ENCODE measurements at places on chromosomes 6 and 20.

DNA sequence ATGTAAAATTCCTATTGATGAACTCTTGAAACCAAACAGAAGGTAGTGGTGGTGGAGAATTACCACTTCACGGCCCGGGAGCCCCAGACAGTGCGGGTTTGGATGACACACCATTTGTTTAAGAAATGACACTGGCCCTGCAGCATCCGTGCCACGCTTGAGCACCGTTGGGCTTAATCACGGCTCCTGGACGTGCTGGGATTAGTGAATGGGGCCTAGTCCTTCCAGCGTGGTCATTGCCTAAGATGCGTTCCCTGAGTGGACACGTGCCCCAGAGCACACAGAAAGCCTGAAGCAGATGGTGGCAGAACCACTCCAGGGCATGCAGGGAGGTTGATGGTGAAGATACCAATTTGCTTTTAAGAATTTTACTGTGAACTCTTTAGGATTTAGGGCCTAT, 14.5 kb downstream of the STX16 start:
- DNase-seq = no peak

DNA sequence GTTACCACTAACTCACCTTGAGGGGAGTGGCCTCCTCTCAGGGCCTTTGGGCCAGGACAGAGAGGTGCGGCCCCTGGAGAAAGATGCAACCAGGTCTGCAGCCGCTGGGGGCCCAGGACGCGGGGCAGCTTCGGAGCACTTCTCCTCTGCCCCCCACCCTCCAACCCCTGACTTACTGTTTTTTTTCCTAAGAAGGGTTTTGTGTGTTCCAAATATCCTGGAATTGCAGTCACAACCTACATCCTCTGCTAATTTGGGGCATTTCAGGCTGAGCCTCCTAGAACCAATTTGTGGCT, 1.7 kb downstream of the LINC00237 start:
- no peak for DNase-seq

DNA sequence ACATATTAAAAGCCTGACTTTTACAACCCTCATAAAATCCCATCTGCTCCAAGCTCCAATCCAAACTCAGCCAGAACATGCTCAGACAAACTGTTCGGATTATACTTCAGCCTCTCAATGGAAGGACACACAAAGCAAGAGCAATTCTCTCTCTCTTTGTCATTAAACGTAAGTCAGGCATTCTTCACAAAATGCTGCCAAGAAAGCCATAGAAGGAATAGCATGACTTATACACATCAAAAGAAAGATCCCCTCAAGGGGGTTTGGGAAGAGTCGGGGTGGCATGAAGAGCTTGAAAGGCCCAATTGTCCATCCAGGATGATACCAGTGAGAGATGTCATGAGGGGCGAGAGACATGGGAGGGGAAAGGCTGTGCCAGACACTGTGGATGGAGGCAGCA, 268.9 kb downstream of the PREX1 start:
- no peak for DNase-seq

GRCh38 chr20:10609276-10609675, 64.5 kb downstream of the JAG1 start:
- no peak for DNase-seq

DNA sequence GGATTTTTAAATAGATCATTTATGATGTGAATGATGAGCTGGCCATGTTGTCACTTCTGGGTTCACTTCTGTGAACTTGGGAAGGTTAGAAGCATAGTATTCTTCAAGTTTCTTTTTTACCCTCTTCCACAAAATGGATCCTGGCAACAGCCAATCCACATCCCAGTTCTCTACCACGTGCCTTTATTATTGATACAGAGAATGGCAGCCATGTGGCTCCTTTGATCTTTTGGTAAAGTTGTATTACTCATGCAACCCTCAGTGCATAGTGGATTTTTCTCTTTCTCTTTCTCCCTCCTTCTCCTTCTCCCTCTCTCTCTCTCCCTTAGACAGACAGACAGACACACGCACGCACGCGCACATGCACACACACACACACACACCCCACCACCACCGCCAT, 50.0 kb downstream of the SYNDIG1 start:
- DNase-seq = no peak

GRCh38 chr6:129440691-129441090, 269.3 kb downstream of the ARHGAP18 start:
- DNase-seq = no peak

GRCh38 chr20:45589725-45590124, 10.6 kb upstream of the WFDC8 start:
- DNase-seq = no peak

GRCh38 chr6:163513570-163514166, 99.2 kb downstream of the QKI start:
- no peak for DNase-seq

- no peak for DNase-seq
These were observed 16.2 kb upstream of the MRPS18A start for GRCh38 chr6:43703512-43704429.

GRCh38 chr6:146593986-146594385, 4.8 kb upstream of the ADGB start:
- no peak for DNase-seq

DNA sequence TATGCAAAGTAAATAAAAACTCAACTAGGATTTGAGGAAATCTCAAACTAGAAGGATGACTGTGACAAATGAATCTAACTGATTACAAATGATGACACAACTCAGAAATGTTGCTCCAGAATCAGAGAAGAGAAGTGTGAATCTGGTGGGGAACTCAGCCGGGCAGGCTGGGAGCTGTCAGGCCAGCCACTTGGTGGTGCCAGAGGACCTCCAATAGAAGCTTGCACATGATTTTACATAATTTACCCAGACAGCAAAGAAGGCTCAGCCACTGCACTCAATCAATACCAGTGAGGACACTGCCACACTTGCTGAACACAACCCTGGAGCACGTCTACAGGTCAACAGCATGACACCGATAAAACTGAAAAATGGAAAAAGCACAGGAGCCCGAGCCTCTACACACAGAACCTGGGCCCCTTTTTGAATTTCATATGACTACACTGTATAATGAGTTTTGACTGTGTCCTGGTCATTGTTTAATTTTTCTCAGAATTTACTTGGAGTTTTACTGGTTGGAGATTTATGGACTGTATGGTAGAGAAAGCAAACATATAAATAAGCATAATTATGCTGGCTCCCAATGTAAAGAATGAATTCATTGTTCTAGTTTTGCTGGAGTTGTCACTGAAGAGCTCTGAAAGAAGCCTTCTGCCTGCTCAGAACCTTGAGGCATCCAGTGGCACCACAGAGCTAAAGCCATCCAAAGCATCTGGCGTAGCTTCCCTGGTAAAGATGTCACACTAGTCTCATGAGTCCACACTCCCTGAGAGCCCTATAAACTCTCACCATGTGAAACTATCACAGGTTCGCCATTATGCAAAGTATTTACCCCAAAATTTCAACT, 296.5 kb downstream of the THBS2 start:
- DNase-seq = no peak

GRCh38 chr6:132568611-132569010, 1.5 kb upstream of the TAAR6 start:
- no peak for DNase-seq

DNA sequence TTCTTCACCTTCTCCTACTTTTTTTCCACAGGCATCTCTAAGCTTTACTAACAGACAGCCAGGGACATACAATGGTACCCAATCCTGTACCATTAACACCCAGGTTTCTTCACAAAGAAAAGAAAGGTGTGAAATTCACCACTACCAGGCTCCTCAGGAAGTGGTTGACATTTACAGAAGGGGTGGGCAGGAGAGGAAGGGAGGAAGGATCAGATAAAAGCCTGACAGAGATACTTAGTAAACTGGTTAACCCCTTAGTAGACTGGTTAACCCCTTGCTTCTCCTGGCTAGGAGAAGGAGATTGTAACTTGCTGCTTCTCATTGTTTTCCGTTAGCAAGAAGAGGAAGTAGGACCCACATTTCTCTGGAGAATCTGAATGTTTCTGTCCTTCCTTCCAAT, 7.2 kb downstream of the SAMD3 start:
- peak; percentile 20 for DNase-seq

DNA sequence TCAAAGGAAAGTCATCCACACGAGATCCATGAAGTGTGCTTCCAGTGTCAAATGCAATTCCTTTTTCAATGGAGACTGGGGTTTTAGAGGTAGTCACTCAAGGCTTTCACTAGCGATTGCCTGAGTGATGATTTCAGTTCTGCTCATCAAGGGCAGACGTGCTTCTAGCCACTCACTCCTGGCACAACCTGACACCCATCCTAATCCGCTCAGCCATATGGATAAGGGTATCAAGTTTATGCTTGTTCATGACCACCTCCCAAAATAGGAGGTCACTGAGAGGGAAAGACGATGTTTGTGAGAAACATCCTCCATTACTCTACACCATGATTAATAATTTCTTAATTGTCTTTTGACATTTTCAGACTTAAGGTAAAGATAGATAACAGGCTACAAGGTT, 91.3 kb upstream of the HEY2 start:
- no peak for DNase-seq

DNA sequence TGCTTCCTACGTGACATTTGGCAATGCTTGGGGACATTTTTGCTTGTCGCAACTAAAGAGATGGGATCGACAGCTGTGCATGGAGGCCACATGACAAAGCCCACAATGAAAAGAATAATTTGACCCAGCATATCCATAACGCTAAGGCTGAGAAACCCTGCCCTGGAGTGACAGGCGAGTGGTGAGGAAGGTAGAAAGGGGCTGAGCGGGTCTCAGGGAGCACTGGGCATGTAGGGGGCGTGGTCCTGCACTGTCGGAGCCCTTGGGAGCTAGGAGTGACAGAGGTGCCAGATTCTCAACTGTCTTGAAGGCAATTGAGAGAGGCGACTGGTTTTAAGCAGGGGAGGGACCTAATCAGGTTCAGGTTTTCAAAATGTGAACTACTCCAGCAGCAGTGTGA, 13.6 kb downstream of the GGTLC1 start:
- DNase-seq = no peak

DNA sequence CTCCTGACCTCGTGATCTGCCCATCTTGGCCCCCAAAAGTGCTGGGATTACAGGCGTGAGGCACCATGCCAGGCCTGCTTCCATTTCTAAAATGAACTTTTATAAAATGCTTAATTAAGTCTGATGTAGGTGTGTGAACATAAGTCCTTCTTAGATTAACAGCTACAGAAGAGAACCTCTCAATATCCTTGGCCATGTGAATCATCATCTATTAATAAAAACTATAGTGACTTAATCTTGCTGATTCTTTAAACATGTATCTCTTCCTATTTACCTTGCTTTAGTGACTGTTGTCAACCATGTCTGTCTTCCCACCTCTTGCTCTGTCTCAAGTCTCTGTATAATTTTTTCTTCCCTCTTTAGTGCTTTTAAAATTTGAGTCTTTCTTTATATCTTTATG, 127.1 kb downstream of the JARID2 start:
- DNase-seq = no peak

- no peak for DNase-seq
These were observed 292.9 kb downstream of the PHACTR1 start for GRCh38 chr6:13009461-13009860.

DNA sequence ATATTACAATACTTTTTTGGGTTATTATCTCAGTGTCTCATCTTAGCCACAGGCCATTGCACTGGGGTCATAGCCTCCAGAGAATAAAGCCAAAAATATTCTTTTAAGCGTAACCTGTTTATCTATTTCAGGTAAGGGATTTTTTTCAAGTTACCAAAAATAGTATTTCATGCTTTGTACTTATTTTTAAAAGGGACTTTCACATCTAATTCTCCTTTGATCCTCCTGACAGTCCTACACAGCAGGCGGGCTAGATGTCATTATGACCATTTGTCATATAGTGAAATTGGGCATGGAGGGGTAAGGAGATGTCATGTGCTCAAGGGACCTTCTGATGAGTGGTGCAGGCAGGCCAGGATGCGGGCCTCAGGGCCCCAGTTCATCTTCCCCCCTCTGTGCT, 68.9 kb downstream of the TBC1D7 start:
- DNase-seq = no peak

DNA sequence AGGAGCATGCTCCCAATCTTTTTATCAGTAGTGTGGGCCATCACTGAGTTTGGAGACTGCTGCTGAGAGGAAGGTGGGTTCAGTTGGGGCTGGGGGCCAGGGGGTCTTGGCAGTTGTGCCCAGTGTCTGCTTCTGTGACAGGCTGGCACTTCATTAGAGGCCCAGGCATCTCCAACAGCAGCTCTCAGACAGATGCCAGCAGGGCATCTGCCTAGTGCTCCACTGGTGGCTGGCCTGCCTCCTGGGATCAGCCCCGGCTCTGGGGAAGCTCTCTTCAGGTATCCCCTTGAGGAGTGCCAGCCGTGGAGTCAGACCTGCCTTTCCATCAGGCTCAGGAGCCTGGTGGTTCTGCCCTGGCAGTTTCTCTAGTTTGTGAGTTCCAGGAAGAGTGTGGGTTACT, 77.3 kb downstream of the DTD1 start:
- DNase-seq = no peak

GRCh38 chr6:318243-318890, 26.1 kb downstream of the DUSP22 start:
- DNase-seq = no peak

DNA sequence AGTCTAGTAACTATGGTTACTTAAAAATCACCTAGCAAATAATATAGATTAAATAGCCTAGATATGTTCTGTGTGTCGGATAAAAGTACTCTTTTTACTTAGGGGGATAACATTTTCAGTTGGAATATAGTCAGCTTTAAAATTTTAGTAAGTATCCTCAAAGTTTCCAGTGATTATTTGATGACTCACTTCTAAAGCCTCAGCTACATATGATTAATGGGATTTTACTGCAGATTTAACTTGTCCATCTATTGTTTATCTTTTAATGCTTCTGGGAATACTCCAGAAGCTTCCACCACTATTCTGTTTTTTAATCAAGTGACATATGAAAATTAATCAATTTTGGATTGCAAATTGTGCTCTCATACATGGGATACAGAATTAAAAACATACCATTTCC, 8.7 kb upstream of the TENT5A start:
- no peak for DNase-seq

DNA sequence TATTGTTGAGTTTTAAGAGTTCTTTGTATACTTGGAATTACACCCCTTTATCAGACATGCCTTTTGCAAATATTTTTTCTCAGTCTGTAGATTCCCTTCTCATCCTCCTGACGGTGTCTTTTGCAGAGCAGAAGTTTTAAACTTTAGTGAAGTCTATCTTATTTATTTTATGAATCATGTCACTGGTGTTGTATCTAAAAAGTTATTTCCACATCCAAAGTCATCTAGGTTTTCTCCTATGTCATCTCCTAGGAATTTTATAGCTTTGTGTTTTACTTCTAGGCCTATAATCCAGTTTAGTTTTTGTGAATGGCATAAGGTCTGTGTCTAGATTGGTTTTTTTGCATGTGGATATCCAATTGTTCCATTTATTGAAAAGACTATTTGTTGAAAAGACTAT, 271.3 kb downstream of the KIF16B start:
- DNase-seq = no peak

GRCh38 chr6:89596056-89596455, 42.5 kb downstream of the LYRM2 start:
- no peak for DNase-seq

GRCh38 chr6:45350186-45350710, 22.1 kb downstream of the RUNX2 start:
- DNase-seq = no peak
